CD8-positive, alpha-beta memory T cell (primary cell): ENCODE measurements at places on chromosomes 5 and 9. TPM values are rescaled to one million over a fixed set of nuclear protein-coding genes. Genes with fewer than 3 reads are reported as not detected.

GRCh38 chr5:154608531-154609011 lies 130.5 kb upstream of the HAND1 start:
- H3K36me3 ChIP-seq: no peaks in the 10 kb centered on the region
- peaks cover 12% of the 10 kb centered on the region for H3K27me3 ChIP-seq
- no peak for DNase-seq
- no peak overlapping the region for H3K27ac ChIP-seq
- H3K4me3 ChIP-seq: no peak overlapping the region
- H3K4me1 ChIP-seq: no peaks in the 10 kb centered on the region

DNA sequence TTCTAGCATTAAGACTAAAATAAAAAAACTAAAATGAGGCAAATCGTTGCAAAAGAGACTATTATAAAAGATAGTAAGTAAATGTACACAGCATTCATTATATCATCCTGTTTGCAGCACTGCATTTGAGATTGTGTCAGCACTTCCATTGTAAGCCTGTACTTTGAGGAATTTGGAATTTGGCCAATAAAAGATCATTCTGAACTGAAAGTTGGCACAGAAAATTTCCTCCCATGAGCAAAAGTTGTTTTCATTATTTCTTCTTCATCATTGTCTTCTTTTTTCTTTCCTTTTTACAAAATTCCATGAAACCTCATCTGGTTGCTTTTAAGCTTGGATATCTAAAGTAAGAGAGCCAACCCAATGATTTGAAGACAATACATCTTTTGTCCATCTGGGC lies 199.3 kb upstream of the ADAMTSL1 start:
- no peaks in the 10 kb centered on the region for H3K36me3 ChIP-seq
- no peaks in the 10 kb centered on the region for H3K27me3 ChIP-seq
- no peak for DNase-seq
- no peaks in the 10 kb centered on the region for H3K4me1 ChIP-seq
- no peak overlapping the region for H3K4me3 ChIP-seq

- no peak overlapping the region for H3K27ac ChIP-seq
- H3K4me3 ChIP-seq: no peak overlapping the region
- no peak for DNase-seq
Observed at GRCh38 chr5:11110128-11110527, 349.1 kb upstream of the DAP start.

TLX3 gene
- not detected for total RNA-seq

RFESD gene
- 4.2 TPM for total RNA-seq

- DNase-seq: no peak
- no peaks in the 10 kb centered on the region for H3K27me3 ChIP-seq
- H3K4me3 ChIP-seq: no peak overlapping the region
- H3K4me1 ChIP-seq: no peaks in the 10 kb centered on the region
Observed at GRCh38 chr5:152676196-152676595, 271.1 kb upstream of the NMUR2 start.

GRCh38 chr5:429453-430188 lies 13.4 kb upstream of the EXOC3 start:
- no peaks in the 10 kb centered on the region for H3K4me1 ChIP-seq
- no peaks in the 10 kb centered on the region for H3K36me3 ChIP-seq
- no peak overlapping the region for H3K27ac ChIP-seq
- H3K4me3 ChIP-seq: no peak overlapping the region

DNA sequence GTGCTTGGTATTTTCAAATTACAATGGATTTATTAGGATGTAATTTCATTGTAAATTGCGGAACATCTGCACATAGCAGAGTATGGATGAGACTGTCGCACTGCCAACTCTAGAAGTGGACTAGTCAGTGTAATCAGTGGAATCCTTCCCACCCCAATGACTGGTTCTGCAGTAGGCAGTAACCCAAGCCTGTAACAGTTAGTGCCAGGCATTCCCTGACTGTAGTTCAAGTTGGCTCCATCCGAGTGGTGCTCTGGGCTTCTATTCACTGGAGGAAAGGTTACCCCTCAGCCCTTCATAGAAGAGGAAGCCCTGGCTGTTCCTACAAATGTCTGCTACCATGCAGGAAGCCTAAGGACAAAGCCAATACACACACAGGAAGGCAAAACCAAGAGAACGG lies 23.2 kb downstream of the AK3 start:
- H3K36me3 ChIP-seq: peaks cover 38% of the 10 kb centered on the region
- H3K27me3 ChIP-seq: no peaks in the 10 kb centered on the region
- H3K27ac ChIP-seq: no peak overlapping the region
- DNase-seq: no peak
- no peaks in the 10 kb centered on the region for H3K4me1 ChIP-seq

- no peaks in the 10 kb centered on the region for H3K4me1 ChIP-seq
- no peak overlapping the region for H3K4me3 ChIP-seq
- no peak for DNase-seq
- H3K27me3 ChIP-seq: no peaks in the 10 kb centered on the region
- H3K27ac ChIP-seq: no peak overlapping the region
Observed at GRCh38 chr5:39464088-39464487, 39.3 kb upstream of the DAB2 start.

- H3K4me1 ChIP-seq: no peaks in the 10 kb centered on the region
- H3K36me3 ChIP-seq: no peaks in the 10 kb centered on the region
- H3K27me3 ChIP-seq: no peaks in the 10 kb centered on the region
- no peak overlapping the region for H3K27ac ChIP-seq
Observed at GRCh38 chr5:26945901-26946300, 92.5 kb downstream of the CDH9 start.

APBA1 gene
- 0.09 TPM for total RNA-seq

LTC4S gene
- total RNA-seq: 0.57 TPM

DNA sequence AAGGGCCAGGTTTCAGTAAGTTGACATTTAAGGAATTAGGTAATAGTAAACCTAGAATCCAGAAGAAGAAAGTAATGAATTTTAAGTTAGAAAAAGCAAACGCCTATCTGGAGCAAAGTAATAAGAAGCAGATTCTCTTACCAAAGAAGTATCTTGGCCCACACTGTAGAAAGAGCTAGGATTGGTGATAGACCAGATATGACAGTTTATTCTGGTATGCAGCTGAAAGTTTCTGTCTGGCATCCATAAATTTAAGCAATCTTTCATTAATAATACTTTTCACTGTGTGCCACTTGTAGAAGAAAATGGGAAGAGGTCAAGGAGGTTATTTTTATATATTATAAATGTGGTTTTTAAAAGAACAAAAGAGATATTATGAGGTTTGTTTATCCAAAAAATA lies 3.0 kb downstream of the RECK start:
- DNase-seq: no peak
- H3K27ac ChIP-seq: no peak overlapping the region
- no peaks in the 10 kb centered on the region for H3K27me3 ChIP-seq
- no peaks in the 10 kb centered on the region for H3K36me3 ChIP-seq

- H3K4me1 ChIP-seq: no peaks in the 10 kb centered on the region
- no peak overlapping the region for H3K4me3 ChIP-seq
- no peaks in the 10 kb centered on the region for H3K27me3 ChIP-seq
- no peak overlapping the region for H3K27ac ChIP-seq
- H3K36me3 ChIP-seq: no peaks in the 10 kb centered on the region
- DNase-seq: no peak
Observed at GRCh38 chr9:108759399-108759798, 96.4 kb downstream of the ACTL7B start.

GRCh38 chr5:9540791-9541190 lies 5.1 kb downstream of the SEMA5A start:
- H3K4me3 ChIP-seq: no peak overlapping the region
- H3K27ac ChIP-seq: no peak overlapping the region
- no peaks in the 10 kb centered on the region for H3K27me3 ChIP-seq

GRCh38 chr5:42887097-42887496 lies 75.4 kb upstream of the SELENOP start:
- H3K27me3 ChIP-seq: no peaks in the 10 kb centered on the region
- DNase-seq: no peak
- no peak overlapping the region for H3K4me3 ChIP-seq
- H3K27ac ChIP-seq: no peak overlapping the region

DNA sequence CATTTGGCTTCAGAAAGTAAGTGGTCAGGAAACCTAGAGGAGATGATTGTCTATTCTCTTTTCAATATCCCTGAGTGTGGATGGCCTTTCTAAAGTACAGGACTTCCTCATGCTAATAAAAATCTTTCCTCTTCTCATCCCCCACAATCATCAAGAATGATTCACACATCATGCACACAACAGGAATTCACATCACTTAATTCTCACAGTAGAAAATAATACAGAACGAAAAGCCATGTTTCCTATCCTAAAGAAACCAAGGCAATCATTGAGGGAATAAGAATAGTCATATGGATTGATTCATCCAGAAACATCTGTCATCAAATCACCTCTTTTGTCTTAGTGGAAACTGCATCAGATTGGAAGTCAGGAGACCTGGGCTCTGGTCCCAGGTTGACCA lies 203.1 kb upstream of the PIK3R1 start:
- DNase-seq: no peak
- H3K4me3 ChIP-seq: no peak overlapping the region
- H3K27ac ChIP-seq: no peak overlapping the region
- no peaks in the 10 kb centered on the region for H3K36me3 ChIP-seq

PFN3 gene
- total RNA-seq: not detected

GRCh38 chr5:59587489-59588337 lies 305.8 kb downstream of the PDE4D start:
- H3K4me1 ChIP-seq: no peaks in the 10 kb centered on the region
- no peaks in the 10 kb centered on the region for H3K36me3 ChIP-seq
- H3K27me3 ChIP-seq: no peaks in the 10 kb centered on the region
- no peak overlapping the region for H3K4me3 ChIP-seq
- H3K27ac ChIP-seq: no peak overlapping the region

- no peak overlapping the region for H3K4me3 ChIP-seq
- no peaks in the 10 kb centered on the region for H3K4me1 ChIP-seq
- H3K36me3 ChIP-seq: no peaks in the 10 kb centered on the region
Observed at GRCh38 chr5:149408252-149409099, 29.4 kb upstream of the IL17B start.

- no peak overlapping the region for H3K4me3 ChIP-seq
- no peak for DNase-seq
- H3K4me1 ChIP-seq: peaks cover 67% of the 10 kb centered on the region
- no peak overlapping the region for H3K27ac ChIP-seq
Observed at GRCh38 chr5:54524082-54524481, 6.5 kb downstream of the SNX18 start.

F2RL2 gene
- not detected for total RNA-seq

- H3K27ac ChIP-seq: no peak overlapping the region
- DNase-seq: no peak
- H3K36me3 ChIP-seq: no peaks in the 10 kb centered on the region
- H3K4me1 ChIP-seq: no peaks in the 10 kb centered on the region
- no peaks in the 10 kb centered on the region for H3K27me3 ChIP-seq
- H3K4me3 ChIP-seq: no peak overlapping the region
Observed at GRCh38 chr9:115085773-115086377, 32.1 kb downstream of the TNC start.

GRCh38 chr5:78738693-78739300 lies 90.2 kb upstream of the LHFPL2 start:
- no peaks in the 10 kb centered on the region for H3K4me1 ChIP-seq
- H3K27ac ChIP-seq: no peak overlapping the region
- no peaks in the 10 kb centered on the region for H3K36me3 ChIP-seq
- H3K27me3 ChIP-seq: no peaks in the 10 kb centered on the region

C5orf58 gene
- not detected for total RNA-seq

- H3K27me3 ChIP-seq: no peaks in the 10 kb centered on the region
- DNase-seq: no peak
- H3K4me3 ChIP-seq: no peak overlapping the region
- H3K27ac ChIP-seq: no peak overlapping the region
- H3K36me3 ChIP-seq: no peaks in the 10 kb centered on the region
- H3K4me1 ChIP-seq: no peaks in the 10 kb centered on the region
Observed at GRCh38 chr5:17039170-17039569, 103.1 kb upstream of the MYO10 start.

GRCh38 chr5:171945476-171945875 lies 61.0 kb downstream of the FBXW11 start:
- no peaks in the 10 kb centered on the region for H3K36me3 ChIP-seq
- H3K4me1 ChIP-seq: no peaks in the 10 kb centered on the region
- no peak overlapping the region for H3K27ac ChIP-seq
- DNase-seq: no peak

- no peaks in the 10 kb centered on the region for H3K27me3 ChIP-seq
- no peaks in the 10 kb centered on the region for H3K36me3 ChIP-seq
- no peak overlapping the region for H3K27ac ChIP-seq
Observed at GRCh38 chr5:93163010-93163663, 417.9 kb downstream of the NR2F1-AS1 start.
